ENCODE measurements at places on chromosomes 12 and 14. TPM values are rescaled to one million over a fixed set of nuclear protein-coding genes. Genes with fewer than 3 reads are reported as not detected.

The ADAMTS20 gene
- total RNA-seq, result not detected

GRCh38 chr12:131346555-131347344 is 364.1 kb upstream of the SFSWAP start:
- ATAC-seq, result no peak

GRCh38 chr14:33859306-33859705 is 91.6 kb downstream of the EGLN3 start:
- no peak for ATAC-seq

The RBMS2 gene
- 50.2 TPM for total RNA-seq
